Smooth muscle cell of bladder (primary cell): ENCODE measurements at places on chromosomes 16 and 17. TPM values are rescaled to one million over a fixed set of nuclear protein-coding genes. Genes with fewer than 3 reads are reported as not detected.

Gene FAHD1
- total RNA-seq: 44.4 and 101 TPM in 2 replicates

Gene DRC3
- total RNA-seq: 0.55 and 0.71 TPM in 2 replicates

Gene UMOD
- not detected in 2 replicates for total RNA-seq

Gene LRRC37A
- total RNA-seq: 0.46 and 0.85 TPM in 2 replicates

Gene LPO
- not detected in 2 replicates for total RNA-seq

Gene CCDC200
- total RNA-seq: not detected in 2 replicates

Gene EMC6
- 11.8 and 15.1 TPM in 2 replicates for total RNA-seq

Gene KRTAP4-4
- total RNA-seq: not detected in 2 replicates

Gene PMP22
- total RNA-seq: 130 and 170 TPM in 2 replicates

Gene HOXB4
- under 0.01 TPM in 1 of 2 replicates, not detected in the other for total RNA-seq
